ENCODE measurements at places on chromosomes 3 and 15.

DNA sequence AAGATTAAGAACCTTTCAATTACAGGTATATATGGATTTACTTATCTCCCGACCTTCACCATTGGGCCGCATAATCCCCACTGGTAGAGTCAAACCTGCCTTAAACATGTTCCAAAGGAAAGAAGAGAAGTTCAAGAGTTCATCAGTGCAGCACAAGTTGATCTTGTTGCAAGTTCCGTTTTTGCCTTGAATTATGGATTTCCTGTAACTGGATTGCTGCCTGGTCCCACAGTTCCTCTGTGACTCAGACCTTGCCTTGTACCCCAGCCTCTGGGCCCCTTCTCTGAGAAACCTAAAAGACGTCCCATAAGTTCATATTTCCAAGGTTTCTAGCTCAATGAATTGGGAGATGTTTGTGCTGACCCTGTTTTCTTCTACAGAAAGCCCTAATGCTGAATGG is 112.5 kb upstream of the THBS1 start:
- no peak for DNase-seq

- DNase-seq, result no peak
Observed at GRCh38 chr15:82810890-82811426, 1.5 kb downstream of the WHAMM start.

DNA sequence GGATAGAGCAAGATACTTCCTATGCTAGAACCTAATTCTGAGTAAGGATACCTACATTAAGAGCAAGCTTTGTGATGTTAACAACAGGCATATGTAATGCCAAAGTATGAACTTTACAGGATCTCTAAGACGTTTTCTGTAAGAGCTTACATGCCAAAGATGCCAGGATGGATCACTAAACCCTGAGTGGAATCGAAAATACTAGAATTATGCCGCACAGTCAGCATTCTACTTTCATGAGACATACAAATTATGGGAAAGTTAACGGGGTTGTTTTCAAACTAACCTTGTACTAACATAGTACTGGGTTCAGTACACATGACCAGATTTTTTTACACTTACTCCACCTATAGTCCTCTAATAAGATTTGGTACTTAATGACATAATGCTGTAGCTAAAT is 55.1 kb downstream of the AAGAB start:
- no peak for DNase-seq

DNA sequence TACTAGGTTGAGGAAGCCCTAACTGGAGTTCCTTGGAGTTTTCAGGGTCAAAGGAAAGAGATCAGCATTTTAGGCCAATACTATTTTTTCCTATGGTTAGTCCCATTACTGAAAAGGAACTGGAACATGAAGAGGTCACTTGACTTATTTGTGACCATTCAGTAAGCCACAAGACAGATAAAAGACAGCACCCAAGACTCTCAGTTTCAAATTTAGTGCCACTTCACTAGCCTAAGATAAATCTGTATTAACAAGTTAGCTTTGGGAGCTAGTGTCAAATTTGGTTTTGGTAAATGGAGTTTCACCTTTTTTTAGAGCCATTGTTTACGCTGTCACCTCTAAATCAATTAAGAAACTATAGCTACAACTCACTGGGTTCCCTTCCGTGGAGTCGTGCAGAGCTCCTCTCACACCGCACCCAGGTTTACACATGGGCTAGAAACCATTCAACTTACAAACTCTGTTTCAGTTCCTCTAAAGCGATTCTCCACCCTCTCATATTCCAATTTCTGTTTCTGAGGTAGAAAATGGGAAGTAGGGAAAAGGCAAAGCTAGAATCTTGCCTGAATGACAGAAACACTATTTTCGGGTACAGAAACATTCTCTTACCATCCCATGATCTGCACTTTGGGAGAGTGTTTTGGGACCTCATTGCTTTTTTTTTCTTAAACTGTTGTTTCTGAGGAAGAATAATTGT is 14.4 kb downstream of the CCDC32 start:
- no peak for DNase-seq

- no peak for DNase-seq
Observed at GRCh38 chr15:50381438-50381837, 26.4 kb upstream of the GABPB1 start.

- DNase-seq, result no peak
Observed at GRCh38 chr15:38714309-38715072, 149.9 kb upstream of the RASGRP1 start.

DNA sequence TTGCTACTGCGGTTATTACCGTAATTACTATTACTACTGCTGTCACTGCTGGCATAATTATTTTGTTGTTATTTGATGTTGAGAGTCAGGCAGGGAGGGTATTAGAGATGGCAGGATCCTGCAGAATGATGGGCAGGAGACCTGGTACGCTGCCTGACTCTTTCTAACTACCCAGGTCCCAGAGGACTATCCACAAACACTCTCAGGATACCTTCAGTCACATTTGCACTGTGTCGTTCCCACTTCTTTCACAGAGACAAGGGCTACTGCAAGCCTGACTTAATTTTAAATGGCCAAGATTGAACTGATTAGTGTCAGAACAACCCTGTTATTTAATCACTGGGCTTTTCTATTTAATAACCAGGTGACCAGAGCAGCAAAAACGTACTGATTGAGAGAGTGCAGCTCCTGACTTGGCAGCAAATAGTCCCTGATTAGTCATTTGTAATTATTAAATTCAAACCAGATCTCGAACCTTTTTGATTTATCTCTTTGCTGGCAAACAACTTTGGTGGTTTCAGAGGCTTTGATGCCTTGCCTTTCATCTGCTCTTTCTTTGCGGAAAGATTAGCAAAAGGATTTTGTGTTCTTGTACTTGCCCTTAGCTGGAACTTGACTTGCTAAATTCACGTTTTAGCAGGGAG is 88.8 kb upstream of the ARHGEF3 start:
- DNase-seq, result no peak

DNA sequence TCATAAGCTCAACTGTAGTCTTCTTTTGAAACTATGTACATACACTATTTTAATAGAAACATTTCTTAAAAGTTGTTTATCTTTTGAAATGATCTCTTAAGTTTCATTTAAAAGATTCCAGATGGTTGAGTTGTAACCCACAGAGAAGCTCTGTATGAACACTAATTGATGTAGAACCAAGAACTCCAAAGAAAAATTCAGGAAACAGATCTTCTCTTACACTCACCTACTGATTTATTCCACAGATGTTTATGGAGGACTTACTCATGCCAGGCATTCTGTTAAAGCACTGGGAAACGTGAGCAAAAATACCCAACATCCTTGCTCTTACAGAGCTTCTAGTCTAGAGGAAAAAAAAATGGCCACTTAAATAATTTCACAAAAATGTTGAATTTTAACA is 551.1 kb downstream of the NAALADL2 start:
- no peak for DNase-seq

GRCh38 chr15:42733027-42733426 is 3.9 kb downstream of the CDAN1 start:
- no peak for DNase-seq

GRCh38 chr3:46535746-46536145 is 30.4 kb downstream of the LRRC2 start:
- DNase-seq, result no peak

GRCh38 chr15:81182756-81183438 is 13.8 kb upstream of the IL16 start:
- no peak for DNase-seq

GRCh38 chr3:185308126-185308754 is 54.4 kb upstream of the EHHADH start:
- DNase-seq, result peak; percentile 42

DNA sequence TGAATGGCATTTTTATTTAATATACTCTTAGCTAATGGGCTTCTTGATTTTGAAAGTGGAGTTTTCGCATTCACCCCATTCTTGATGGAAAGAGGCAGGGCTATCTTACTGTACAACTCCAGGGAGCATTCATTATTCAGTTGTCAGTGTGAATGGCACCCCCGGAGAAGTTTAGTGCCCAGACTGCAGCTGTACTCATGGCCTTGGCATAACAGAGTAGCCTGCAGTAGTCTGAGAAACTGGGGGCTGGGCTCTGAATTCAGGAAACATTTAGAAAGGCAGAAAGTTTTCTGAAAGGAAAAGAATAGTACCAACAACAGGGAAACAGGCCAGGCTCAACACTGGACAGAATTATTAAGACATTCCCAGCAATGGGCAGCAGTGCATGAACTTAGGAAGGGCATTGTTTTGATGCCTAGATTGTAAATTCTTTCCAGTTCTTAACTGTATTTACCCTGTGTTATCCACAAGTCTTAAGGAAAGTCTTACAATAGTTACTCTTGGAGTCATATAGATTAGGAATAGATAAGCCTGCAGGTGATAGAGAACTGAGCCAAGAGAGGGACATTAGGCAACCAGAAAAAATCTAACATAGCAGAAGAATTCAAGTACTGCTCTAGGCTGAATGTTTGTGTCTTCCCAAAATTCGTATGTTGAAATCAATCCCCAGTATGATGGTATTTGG is 44.4 kb downstream of the TIPARP start:
- no peak for DNase-seq

GRCh38 chr3:154956815-154957214 is 123.3 kb upstream of the MME start:
- DNase-seq, result no peak

- no peak for DNase-seq
Observed at GRCh38 chr3:172303181-172303580, 145.1 kb downstream of the GHSR start.

DNA sequence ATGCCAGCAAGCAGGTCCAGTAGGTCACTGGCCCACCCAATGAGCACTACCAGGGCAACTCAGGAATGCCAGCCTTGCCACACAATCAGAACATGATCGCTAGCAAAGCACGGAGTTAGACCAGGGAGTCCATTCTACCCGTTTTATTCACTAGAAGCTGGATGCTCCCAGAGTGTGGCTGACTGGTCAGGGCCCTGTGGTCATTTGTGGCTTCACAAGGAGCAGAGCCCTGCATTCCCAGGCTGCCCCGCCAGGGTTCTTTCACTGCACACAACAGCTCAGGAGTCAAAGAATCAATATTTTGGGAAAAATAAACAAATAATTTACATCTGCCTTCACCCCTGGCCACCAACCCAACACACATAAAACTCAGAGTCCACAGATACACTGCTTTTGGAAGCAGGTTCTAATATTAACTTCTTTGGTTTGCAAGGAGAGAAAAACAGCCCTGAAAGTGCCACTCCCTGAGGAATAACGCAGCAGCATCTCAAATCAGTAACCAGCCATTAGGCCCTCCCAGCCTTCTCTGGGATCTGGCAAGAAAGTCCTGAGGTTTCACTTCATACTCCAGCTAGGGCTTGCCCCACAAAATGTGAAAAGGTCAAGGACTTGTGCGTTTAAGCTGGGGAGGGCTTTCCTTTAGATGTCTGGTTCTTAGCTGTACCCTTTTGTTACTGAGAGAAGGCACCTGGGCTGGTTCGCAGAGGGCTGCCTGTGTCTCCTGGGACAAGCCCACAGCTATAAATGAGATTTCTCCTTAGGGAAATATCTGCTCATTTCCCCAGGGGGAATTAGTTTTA is 16.0 kb downstream of the SIAH2 start:
- no peak for DNase-seq

- no peak for DNase-seq
Observed at GRCh38 chr3:23442598-23443383, 239.7 kb downstream of the UBE2E2 start.

DNA sequence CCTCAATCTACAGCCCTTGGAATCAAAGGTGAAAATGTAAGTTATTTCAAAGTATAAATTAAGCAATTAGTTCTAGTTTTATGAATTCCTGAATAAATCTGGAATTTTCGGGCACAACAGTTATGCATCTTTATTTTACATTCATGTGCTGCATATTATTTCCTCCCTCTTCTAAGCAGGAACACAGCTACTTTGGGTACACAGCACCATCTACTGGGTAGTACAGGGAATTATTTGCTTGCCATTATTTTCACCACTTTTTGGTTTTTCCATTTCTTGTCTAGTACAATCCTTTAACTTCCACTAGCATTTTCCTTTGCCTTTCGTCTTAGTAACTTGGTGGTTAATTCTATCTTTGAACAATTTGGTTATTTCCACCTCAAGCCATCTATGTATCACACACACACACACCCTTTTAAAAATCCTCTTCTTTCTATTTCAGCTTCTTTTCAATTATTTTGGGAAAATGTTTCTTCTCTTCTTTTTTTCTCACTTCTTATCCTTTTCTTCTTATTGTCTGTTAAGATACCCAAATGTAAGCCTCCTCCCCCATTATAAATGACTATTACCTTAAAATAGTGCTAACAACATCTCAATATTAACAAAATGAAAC is 451.0 kb downstream of the MFSD1 start:
- peak; percentile 27 for DNase-seq

DNA sequence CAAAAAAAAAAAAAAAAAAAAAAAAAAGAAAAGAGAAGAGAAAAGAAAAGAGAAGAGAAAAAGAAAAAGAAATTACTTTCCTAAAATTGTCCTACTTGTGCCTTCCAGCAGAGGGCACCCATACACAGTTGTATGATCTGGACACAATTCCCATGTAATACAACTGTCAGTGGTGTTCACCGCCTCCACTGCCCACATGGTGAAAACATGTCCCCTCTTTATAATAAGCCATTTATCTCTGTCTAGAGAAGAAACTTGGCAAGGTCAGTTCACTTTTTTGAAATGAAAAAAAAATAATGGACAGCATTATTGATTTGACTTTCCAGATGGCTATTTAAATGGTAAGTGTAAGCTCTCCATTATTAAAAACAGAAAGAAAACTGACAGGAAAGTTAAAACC is 459.4 kb downstream of the GBE1 start:
- DNase-seq, result peak; percentile 55

GRCh38 chr3:138796761-138797160 is 38.0 kb downstream of the PIK3CB start:
- DNase-seq, result no peak

- DNase-seq, result peak; percentile 41
Observed at GRCh38 chr3:120284747-120285507, at the start of gene GPR156. GPR156 (minus strand) TSS chr3:120285222; CDS start chr3:120244098, 41,124 bp downstream.

GRCh38 chr3:185282696-185283373 is 29.0 kb upstream of the EHHADH start:
- peak; percentile 91 for DNase-seq

GRCh38 chr15:57500979-57501576 is 90.6 kb upstream of the MYZAP start:
- DNase-seq, result no peak

GRCh38 chr15:68586274-68586961 is 7.6 kb downstream of the CORO2B start:
- no peak for DNase-seq

- DNase-seq, result no peak
Observed at GRCh38 chr3:64518950-64519349, 168.8 kb downstream of the ADAMTS9 start.

- DNase-seq, result peak; percentile 16
Observed at GRCh38 chr15:43370310-43370974, 401 bp downstream of the ZSCAN29 start.

- DNase-seq, result no peak
Observed at GRCh38 chr3:37686220-37686619, 175.5 kb upstream of the CTDSPL start.

- DNase-seq, result no peak
Observed at GRCh38 chr3:23105048-23105447, 98.1 kb upstream of the UBE2E2 start.

GRCh38 chr3:37995652-37996641 is 5.4 kb downstream of the VILL start:
- no peak for DNase-seq

- DNase-seq, result no peak
Observed at GRCh38 chr3:117548600-117548999, 839.0 kb downstream of the TUSC7 start.

Measured in HEK293T (cell line).